ENCODE measurements at places on chromosomes 4 and X.

GRCh38 chr4:159144112-159144694 lies 41.3 kb downstream of the RAPGEF2 start:
- no peak for DNase-seq

GRCh38 chr4:96703265-96703664 lies 863.4 kb downstream of the PDHA2 start:
- DNase-seq = no peak

DNA sequence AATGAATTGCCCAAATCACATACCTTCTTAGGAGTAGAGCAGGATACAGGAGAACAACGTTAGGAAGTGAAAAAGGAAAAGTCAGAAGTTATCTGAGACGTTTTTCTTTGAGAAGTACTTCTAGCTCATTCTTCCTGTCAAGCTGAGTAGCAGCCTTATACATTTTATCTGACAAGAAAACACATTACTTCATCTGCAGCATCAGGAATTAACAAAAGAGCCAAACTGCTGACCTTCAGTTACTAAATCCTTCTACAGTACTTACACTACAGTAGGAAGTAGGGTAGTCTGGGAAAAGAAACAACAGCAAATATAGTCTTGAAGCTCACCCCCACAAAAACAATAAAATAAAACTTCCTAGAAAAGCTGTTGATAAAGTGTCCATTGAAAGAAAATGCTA lies 57.0 kb downstream of the ATP11C start:
- DNase-seq = no peak

DNA sequence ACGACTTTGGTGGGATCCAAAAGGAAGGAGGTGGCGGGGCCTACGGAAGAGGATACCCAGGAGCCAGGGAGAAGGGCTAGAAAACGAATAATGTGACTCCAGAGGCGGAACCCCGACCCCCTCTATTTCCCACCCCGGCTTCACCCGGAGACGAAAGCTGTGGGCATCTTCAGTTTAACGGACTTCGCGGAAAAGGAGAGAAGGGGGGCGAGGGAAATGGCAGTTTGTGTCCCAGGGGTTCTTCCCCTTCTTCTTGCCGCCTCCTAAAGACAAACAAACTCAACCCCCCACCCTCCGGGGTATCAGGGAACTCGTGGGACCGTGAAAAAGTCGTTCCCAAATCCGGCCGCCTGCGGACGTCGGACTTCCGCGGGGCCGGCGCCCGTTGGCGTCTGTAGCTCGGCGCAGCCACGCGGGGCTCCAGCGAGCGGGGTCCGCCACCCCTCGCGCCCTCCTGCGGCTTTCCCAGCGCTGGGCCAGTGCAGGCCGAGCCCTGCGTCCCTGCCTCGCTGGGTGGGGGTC lies 3.6 kb upstream of the LEF1 start:
- no peak for DNase-seq

DNA sequence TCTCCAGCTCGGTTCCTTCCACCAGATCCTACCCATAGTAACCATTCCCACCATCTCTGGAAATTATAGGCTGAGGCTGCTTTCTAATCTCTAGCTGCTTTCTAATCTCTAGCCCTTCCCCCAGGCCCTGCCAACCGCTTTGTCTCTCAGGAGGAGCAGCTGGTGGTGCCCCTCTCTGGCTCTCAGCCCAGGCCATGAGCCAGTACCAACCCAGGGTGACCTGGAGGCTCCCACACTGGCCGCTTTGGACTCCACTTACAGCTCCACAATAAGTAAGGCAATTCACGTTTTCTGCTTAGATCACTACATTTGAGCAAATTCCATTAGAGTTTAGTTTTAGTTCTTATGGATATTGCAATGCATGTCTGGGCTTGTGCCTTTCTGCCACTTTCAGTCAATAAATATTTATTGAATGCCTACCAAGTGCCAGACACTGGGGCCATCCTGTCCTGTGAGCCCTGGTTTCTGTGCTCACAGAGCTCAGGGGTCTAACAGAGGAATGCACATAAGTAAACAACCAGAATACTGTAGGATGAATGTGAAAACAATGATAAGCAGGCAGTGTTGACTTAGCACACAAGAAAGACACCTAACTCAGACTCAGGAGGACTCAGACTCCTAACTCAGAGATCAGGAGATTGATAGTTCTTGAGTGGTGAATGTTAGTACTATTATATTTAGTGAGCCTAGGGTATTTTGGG lies 38.9 kb downstream of the SMC1A start:
- DNase-seq = no peak

GRCh38 chrX:110755611-110756010 lies 40.0 kb downstream of the CHRDL1 start:
- DNase-seq = no peak

GRCh38 chr4:17058916-17059741 lies 160.7 kb upstream of the LDB2 start:
- no peak for DNase-seq

DNA sequence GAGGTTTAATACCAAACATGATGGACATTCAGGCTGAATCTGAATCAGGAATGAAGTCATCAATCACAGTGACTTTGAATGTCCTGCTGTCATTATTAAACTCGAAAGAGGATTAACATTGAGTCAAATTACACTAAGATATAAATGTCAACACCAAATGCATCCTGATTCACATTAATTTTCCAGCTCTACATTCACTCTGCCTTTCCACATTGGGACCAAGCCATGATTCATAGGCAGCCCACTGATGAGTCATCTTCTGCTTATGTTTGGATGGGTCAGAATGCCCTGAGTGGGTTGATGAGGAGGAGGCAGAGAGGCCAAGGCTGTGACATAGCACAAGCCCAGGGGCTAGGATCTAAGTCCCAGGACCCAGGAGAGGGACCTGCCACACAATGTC lies 247.6 kb upstream of the RPS6KA3 start:
- DNase-seq = no peak

DNA sequence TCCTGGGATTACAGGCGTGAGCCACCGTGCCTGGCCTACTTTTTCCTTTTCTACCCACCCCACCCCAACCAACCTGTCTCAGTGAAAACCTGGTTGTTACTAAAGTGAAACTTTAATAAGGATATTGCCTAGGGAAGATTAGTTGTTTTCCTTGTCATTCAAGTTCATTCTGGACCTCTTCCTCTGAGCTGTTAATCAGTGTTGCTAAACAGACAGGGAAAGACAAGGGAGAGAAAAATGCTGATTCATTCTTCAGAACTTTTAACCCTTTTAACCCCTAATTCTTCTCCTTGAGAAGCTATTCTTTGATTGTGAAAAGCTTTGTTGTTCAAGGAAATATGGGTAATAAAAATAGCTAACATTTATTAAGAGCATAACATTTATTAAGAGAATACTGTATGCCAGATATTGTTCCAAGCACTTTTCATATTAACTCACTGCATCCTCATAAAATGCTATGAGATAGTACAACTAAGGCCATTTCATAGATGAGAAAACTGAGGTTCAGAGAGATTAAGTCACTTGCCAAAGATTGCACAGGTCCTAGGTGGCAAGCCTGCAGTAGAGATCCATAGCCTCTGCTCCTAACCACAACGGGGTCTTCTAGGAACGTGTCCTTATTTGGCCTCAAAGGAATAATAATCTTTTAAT lies 34.8 kb downstream of the OSTC start:
- no peak for DNase-seq

- DNase-seq = no peak
Observed at GRCh38 chr4:171846232-171846631, 33.0 kb downstream of the GALNTL6 start.

- no peak for DNase-seq
Observed at GRCh38 chr4:173449380-173449717, 50.4 kb upstream of the SCRG1 start.

- no peak for DNase-seq
Observed at GRCh38 chr4:84167564-84167963, 331.5 kb downstream of the NKX6-1 start.

DNA sequence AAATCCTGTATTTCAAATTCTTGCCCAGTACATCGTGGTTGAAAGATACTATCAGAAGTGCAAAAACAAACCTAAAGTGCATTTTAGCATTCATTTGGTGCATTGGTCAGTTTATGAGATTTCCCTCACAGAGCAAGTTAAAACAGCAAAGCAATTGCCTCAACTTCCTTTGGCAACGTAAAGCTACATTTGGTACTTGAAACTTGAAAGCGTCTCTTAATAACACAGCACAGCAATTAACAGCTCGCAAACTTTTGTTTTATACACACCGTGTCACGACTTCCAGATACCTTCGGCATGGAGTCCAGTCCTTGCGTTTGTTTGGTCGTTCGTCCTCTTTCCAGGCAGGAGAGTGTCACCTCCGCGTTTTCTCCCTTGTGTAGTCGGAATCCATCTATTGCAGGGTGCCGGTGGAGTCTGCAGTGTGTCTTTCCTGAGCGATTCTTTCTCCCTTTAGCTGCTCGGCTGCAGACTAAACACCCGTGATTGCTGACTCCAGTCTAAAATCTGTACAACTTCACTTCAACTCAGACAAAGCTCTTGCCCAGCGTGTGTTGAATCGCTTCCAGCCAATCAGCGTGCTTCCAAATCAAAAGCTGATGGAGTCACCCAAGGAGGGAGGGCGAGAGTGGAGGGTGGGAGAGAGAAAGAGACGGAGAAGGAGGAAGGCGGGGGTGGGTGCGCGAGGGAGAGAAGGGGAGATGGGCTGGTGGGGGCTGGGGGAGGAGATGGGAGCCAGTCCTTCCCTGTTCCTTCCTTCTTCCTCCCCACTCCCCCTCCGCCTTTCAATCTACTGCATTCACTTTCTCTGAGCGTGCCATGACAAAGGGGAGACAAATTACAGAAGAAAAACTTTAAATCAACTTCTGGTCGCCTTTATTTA lies at the start of gene PCDH18:
PCDH18 (minus strand) TSS at position 509 of the 883 bp plus-strand sequence; CDS start at position 103, 406 bp downstream.
- no peak for DNase-seq

GRCh38 chrX:1673337-1673736 lies 58.5 kb downstream of the ASMT start:
- peak; percentile 19 for DNase-seq

DNA sequence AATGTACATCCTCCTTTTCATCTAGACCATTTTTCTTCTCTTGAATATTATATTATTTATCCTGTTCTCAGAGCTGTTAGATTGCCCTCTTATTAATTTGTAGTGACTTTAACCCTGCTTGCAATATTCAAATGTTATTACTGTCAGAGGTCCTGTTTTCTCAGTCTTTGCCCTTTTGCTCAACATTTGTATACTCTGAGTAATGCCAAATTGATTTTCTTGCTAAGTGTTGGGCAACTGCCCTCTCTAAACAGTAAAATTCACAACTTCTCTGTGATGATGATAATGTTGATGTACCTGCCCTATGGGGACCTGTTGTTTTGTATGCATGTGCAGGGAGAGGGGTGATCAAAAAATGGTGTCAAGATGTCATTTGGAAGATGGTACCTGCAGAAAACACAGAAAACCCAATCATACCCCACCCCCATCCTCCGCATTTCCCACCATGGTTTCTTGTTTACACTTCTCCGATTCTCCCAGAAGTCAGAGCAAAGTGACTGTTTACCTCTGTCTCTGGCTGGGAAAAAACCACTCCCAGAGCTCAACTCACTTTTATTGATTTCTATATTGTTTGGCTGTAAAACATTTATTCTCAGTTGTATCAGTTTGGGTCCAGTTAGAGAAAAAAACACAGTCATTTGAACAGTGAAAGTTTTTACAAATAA lies 694.0 kb downstream of the IL1RAPL1 start:
- no peak for DNase-seq

GRCh38 chrX:94830717-94831116 lies 1156.7 kb downstream of the FAM133A start:
- no peak for DNase-seq

GRCh38 chr4:26690506-26690905 lies 106.6 kb downstream of the TBC1D19 start:
- DNase-seq = no peak

Measured in RWPE2 (cell line).